ENCODE measurements at places on chromosomes 11 and 22. TPM values are rescaled to one million over a fixed set of nuclear protein-coding genes. Genes with fewer than 3 reads are reported as not detected.

The KRTAP5-7 gene
- total RNA-seq, result not detected

The CPT1B gene
- 1.5 TPM for total RNA-seq

The ELFN2 gene
- 0.03 TPM for total RNA-seq

The KRTAP5-1 gene
- not detected for total RNA-seq

The ZFTA gene
- 35.2 TPM for total RNA-seq

The APOL5 gene
- total RNA-seq, result not detected

The APOA1 gene
- not detected for total RNA-seq

The LZTR1 gene
- 27.5 TPM for total RNA-seq

The HOATZ gene
- not detected for total RNA-seq

The LMF2 gene
- total RNA-seq, result 52.8 TPM

The NXPE2 gene
- not detected for total RNA-seq

The NCAPD3 gene
- 57.0 TPM for total RNA-seq

The GRIK4 gene
- not detected for total RNA-seq

The TRPT1 gene
- 112 TPM for total RNA-seq

The MRGPRX4 gene
- total RNA-seq, result not detected

The C11orf86 gene
- total RNA-seq, result 0.29 TPM

The LDLRAD3 gene
- total RNA-seq, result 1.1 TPM

The OR8D1 gene
- not detected for total RNA-seq

The PARVA gene
- total RNA-seq, result 16.7 TPM

The SLC22A8 gene
- total RNA-seq, result not detected

The NRIP3 gene
- total RNA-seq, result not detected

The KLHL22 gene
- 12.8 TPM for total RNA-seq

The WT1 gene
- not detected for total RNA-seq

The KRTAP5-3 gene
- total RNA-seq, result not detected

The IL10RA gene
- total RNA-seq, result not detected

The HBE1 gene
- not detected for total RNA-seq

The HBG2 gene
- total RNA-seq, result not detected

The ARHGAP8 gene
- 38.1 TPM for total RNA-seq

Data from HT-29 (cell line).